ENCODE measurements at places on chromosomes 2 and 18.

DNA sequence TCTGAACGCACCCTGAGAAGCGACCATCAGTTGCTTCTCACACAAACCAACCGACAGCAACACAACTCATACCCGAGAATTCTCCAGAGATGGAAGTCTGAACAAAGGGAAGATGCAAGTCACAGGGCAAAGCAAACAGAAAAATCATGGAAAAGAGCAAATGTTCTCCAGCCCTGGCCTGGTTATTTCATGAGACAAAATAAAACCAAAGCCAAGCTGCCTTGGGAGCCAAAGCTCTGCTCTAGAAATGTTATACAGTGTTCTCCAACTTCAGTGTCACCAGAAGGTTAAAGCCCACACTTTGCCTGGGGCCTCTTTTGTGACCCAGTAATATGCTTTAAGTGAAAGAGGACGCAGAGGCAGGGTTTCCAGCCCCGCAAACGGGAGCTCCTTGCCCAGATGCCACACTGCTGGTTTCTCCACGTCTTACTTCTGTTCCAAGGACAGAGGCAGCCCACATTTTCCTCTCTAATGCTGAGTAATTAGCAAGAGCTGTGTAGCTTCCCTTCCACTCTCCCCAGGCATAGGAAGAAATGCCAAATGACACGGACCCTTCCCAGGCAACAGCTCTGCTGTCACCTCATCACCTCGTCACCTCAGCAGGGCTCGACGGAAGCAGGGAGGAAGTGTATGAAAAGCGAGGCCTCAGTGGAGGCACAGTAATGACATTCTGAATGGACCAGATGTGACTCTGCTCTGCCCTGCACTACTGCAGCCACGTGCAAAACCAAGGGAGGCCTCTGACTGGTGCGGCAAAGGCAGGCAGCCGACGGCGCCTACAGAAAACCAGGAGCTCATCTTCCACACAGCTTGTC, 64.7 kb downstream of the FBXO15 start:
- no peak for DNase-seq

DNA sequence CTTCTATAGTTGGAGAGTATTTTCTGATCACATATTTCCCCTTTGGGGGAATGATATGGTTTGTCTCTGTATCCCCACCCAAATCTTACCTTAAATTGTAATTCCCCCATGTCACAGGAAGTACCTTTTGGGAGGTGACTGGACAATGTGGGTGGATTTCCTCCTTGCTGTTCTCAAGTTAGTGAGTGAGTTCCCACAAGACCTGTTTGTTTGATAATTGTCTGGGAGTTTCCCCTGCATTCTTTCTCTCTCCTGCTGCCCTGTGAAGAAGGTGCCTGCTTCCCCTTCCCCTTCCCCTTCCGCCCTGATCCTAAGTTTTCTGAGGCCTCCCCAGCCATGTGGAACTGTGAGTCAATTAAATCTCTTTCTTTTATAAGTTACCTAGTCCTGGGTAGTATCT, 222.7 kb upstream of the SLC39A10 start:
- DNase-seq: no peak

GRCh38 chr2:68968221-68968620, 6.2 kb upstream of the GKN1 start:
- no peak for DNase-seq

DNA sequence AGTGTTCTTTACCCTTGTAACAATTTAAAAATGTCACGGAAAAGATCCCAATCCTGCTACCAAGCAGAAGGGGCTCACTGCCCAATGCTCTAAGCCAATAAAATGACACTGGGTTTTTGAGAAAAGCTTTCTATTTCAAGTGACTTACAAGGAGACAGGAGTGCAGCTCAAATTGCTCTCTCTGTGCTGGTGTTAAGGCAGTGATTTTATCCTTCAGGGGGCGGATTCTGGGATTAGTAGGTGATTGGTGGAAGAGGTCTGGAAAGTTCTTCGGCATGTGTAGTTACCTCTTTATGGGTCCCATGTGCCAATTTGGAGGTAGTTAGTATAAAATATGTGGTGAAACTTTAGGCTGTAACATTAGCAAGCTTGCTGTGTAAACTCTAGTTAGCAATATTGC, 27.4 kb upstream of the MCM6 start:
- peak; percentile 50 for DNase-seq

- DNase-seq: no peak
These were observed 90.7 kb upstream of the CTDP1 start for GRCh38 chr18:79588636-79589481.

DNA sequence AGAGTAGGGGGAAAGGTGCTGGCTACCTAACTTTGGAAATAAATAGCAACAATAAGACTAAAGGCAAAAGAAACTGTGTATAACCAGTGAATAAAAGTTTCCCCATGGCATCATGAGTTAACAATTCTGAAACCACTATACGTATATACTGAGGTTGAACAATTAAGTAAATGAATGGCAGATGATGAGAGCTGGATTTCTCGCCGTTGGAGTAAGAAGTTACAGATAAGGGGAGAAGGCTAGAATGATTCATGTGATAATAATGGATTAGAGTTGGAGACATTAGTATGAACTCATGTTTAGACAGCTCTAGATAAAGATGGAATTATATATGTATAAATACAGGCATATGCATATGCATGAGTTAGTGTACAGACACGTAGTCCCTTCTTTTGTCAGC, 152.7 kb downstream of the UBR3 start:
- no peak for DNase-seq

DNA sequence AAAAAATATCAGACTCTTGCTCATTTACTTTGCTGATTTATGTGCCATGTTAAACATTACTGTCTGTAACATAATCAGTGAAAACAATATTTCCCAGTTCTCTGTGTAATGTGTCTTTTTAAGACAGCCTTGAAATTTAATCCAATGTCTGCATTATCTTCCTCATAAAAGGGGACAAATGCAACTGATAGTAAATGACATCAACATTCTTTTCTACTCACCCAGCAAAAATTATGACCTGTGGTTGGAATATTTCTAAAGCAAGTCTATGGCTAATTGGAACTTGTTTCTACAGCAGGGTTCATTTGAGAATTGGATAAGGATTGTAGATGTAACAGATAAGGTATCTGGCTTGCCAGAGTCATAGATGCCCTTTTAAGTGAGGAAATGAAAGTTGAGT, 34.8 kb downstream of the C1D start:
- no peak for DNase-seq

GRCh38 chr18:22913861-22914260, 19.3 kb upstream of the RBBP8 start:
- no peak for DNase-seq

DNA sequence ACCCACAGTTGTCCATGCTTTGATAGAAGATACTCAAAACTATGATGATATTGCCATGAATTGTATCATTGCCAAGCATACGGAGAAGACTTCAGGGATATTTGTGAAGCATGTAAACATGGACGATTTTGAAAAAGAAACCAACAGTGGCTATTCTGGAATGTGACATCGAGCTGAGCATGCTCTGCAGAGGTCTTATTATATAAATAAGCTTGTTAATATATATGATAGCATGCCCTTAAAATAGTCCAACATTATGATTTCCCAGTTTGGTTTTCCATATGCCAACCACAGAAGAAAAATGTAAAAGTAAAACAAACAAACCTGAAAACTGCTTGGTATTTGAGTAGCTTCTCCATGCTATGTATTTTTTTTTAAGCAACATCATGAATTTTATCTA, 159.1 kb downstream of the LNPK start:
- no peak for DNase-seq

- no peak for DNase-seq
These were observed 253.2 kb upstream of the EPC2 start for GRCh38 chr2:148391324-148391723.

All from NCI-H524 (cell line).